ENCODE measurements at places on chromosomes 16 and 17.

DNA sequence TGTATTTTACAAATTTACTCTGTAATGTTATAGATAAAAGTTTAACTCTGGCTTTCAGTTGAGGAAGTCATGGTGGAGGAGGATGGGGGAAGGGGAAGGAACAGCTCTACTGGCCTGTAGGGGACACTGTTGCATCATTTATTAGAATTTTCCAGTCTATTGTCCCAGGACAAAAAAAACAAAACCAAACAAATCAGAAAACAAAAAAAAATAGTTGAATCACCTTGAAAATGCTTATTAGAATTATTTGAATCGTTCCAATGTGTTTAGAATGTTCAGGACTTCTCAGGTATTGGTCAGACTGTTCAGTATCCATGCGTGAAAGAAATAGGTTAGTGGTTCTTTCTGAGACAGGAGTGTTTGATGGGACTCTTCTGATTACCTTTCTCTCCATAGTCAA is 242.0 kb downstream of the FTO start:
- no peak for DNase-seq

GRCh38 chr17:17463821-17464220 is 13.0 kb upstream of the MED9 start:
- no peak for DNase-seq

GRCh38 chr16:83906683-83907082 is 7.8 kb downstream of the MLYCD start:
- DNase-seq: no peak

DNA sequence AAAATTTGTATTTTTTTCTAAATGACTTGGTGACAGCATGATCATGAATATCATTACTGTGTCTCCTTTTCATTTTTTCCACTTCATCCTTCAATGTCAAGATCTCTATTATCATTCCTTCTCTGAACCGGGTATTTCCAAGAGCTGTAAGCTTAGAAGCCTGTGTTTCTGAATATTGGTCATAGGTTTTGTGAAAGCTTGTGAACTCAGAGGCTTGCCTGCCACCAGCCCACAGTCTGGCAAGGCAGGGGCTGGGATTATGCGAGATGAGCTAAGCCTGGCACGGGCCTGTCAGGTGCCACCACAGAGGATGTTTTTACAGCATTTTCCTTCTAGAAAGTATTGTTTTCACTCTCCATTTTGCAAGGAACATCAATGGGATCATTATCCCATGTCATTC is 92.8 kb downstream of the MYH10 start:
- DNase-seq: no peak

- peak; percentile 69 for DNase-seq
These were observed 4.5 kb downstream of the PRSS27 start for GRCh38 chr16:2715519-2715918.

GRCh38 chr17:77841742-77842527 is 116.6 kb upstream of the TNRC6C start:
- no peak for DNase-seq

GRCh38 chr16:11439790-11440656 is 94.8 kb downstream of the RMI2 start:
- no peak for DNase-seq

- DNase-seq: no peak
These were observed 118.5 kb downstream of the USP22 start for GRCh38 chr17:20924306-20924705.

- no peak for DNase-seq
These were observed 10.0 kb upstream of the NAGLU start for GRCh38 chr17:42526031-42526444.

DNA sequence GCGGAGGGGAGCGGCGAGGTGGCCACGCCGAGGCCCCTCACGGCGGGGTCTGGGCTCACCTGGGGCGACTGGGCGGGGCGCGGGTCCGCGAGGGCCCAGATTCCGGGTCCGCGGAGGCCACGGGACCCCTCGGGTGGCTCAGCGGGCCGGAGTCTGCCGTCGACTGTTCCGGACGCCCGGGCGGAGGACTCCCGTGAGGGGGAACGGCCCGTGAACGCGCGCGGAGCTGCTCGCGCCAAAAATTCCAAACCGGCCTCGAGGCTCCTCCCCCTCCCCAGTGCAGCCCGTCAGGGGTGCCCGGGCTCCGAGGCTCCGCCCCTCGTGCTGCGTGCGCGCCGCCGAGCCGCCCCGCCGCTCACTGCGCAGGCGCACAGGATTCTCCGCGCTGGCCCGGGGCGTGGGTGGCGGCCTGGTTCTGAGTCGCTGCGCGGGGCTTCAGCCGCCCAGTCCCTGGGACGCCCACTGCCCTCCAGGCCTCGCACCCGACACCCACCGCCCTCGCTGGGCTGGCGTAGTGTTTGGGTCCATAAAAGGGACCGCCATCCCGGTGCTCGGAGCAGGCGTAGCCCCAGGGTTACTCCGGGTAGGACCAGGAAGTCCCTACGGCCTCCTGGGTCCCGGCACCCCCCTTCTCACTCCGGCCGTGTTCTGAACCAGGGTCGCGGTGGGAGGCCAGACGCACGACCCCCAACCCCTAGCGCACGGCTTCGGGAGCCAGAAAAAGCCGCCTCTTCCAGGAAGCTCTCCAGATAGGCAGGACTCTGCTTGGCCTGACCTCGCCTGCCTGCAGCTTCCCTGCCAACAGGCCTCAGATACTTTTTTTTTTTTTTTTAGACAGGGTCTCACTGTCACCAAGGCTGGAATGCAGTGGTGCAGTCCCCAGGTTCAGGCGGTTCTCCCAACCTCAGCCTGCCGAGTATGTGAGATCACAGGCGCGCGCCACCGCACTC is at the start of gene PKMYT1:
TSS of gene PKMYT1 (minus strand) at position 220 of the 950 bp plus-strand sequence. CDS start 789 bp downstream, outside the sequence.
- DNase-seq: peak; percentile 84

DNA sequence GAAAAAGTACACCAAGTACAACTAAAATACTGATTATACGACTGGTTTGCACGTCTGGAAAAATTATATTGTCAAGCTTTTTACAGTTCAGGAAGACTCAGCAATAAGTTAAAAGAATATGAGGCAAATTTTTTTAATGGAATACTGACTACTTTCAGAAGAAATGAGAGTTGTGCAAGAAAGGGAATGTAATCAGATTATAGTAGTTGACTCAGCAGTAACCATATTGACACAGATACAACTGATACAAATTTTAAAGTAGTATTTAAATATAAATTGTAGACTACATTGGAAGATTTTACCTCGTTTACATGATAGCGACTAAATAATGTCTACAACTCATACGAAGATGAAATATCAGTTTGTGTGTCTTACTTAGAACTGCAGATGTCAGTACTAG is 16.7 kb downstream of the ASGR2 start:
- no peak for DNase-seq

DNA sequence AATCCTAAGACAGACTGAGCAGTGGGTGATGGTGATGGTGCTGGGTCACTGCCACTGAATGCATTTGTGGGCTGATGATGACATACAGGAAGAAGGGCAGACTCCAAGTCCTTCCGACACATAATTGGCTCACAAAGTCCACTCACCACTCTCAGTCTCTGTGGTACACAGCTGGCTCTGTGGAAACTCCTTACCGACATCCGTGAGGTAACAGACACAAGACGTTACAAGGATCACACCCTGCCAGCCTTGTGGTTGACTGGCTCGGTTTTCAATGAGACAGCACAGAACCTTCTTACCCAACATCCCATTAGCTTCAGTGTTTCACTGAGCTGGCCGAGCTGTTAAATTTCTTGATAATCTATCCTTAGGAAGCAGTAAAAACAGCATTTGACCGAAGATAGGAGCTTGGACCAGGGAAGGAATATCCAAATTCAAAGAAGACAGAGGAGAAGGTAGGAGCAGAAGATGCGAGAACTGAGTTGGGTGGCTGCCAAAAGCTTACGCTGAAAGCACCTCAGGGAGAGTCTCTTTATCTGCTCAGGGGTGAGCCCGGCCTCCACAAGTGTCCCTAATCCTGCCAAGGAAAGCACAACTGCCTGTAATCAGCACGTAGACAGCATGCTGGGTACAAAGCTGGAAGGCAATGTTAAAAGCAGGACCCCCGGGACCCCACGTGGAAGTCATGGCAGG is 5.5 kb upstream of the MXRA7 start:
- peak; percentile 61 for DNase-seq

- DNase-seq: no peak
These were observed 8.0 kb downstream of the RNF157 start for GRCh38 chr17:76232342-76232741.

- no peak for DNase-seq
These were observed 2.9 kb upstream of the TMEM208 start for GRCh38 chr16:67223992-67224391.

DNA sequence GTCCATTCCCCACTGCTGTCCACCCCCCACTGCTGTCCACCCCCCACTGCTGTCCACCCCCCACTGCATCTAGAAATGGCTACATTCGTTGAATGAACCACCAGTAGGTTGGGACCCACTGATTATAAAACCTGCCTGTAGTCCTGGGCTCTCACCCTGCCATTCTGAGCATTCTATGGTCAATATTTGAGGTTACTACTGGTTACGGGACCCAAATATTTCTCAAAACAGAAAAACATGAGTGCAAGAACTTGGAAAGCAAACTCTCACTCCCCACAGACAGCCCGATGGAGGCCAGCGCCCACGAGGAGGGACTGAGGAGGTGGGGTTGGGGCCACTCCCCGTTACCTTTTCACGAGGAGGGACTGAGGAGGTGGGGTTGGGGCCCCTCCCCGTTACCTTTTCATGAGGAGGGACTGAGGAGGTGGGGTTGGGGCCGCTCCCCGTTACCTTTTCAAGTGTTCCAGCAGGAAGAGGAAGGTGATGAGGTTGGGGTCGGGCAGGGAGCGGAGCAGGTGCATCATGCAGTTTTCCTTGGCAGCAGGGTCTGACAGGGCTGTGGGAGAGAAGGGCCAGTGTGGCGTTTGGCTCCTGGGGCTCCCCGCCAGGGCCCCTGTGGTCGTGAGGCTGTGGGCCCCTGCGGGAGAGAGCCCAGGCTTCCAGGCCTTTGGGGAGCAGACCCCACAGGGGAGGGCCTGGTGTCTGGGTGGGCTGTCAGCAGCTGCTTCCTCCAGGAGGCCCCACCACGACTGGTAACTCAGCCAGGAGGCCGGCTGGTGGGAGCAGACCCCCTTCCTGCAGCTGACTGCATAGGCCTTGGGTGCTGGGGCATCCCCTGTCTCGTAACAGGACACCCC is 12.5 kb downstream of the TIMM22 start:
- no peak for DNase-seq

GRCh38 chr17:65688307-65688706 is 126.9 kb upstream of the AXIN2 start:
- DNase-seq: no peak

GRCh38 chr16:51822471-51822870 is 671.4 kb upstream of the SALL1 start:
- no peak for DNase-seq

DNA sequence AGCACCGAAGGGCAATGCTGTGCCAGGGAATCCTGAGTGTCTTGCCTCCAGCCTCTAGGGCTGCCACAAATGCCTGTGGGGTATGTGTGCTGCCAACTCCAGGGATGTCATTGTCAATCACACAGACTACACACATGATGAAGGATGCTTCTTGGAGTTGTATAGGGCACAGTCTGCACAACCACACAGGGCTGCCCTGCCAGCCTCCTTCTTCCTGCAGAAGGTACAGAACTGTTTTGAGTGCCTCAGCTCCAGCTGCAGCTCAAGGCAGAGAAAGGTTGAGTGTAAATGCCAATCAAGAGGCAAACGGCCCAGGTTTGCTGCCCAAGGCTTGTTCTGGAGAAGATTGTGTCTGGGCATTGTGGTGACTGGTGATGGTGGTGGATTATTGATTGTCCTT is 15.6 kb downstream of the SCNN1B start:
- no peak for DNase-seq

DNA sequence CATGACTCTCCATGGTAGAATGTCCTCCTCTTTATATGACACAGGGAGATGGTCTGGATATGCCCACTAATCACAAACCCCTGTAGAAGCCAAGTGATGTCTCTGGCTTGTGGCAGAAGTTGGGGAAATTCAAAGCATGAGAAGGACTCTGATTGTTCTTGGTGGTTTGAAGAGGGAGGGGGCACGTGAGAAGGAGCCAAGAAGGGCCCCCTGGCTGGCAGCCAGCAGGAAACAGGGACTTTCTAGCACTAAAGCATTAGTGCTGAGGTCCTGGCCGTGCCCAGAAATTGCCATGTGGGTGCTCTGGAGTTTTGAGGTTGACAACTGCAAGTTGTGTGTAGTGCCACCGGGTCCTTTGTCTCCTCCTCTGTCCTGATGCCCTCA is 199.9 kb downstream of the LGALS9B start:
- peak; percentile 8 for DNase-seq

DNA sequence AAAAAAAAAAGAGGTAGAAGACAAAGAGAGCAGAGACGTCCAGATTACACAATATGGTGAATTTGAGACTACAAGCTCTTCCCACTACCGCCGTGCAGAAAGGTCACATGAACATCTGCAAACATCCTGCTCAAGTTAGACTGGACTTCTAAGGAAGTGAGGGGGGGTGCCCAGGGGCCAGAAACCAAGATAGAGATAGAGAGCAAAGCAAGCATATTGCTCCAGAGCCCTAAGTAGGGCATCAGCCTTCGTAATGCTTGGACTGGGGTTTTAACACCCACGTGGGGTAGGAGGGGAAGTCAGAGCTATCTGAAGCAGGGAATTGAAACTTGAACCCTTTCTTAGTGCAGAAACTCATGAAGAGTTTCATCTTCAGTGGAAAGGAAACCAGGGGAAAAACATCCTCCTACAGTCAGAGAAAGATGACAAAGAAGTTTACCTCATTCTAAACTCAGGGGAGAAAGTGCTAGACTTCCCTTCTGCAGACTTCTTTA is 8.7 kb downstream of the CLEC19A start:
- DNase-seq: no peak

DNA sequence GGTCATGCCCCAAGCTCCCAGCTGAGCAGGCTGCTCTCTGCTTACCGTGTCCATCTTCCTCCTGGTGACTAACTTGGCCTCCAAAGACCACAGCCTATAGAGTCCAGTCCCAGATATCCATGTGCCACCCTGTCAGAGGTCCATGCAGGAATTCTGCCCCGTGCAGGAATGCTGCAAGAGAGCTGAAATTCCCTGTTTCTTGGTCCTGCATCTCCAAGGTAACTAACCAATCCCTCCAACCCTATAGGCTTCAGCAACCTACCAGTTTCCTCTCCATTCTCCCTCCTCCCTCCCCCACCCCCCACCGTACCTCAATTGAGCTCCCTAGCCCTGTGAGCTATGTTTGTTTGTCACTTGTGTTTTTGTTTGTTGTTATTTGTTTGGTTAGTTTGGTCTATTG is 9.6 kb upstream of the MKS1 start:
- no peak for DNase-seq

- no peak for DNase-seq
These were observed 13.5 kb upstream of the ITGB3 start for GRCh38 chr17:47239967-47240651.

Data from stimulated activated CD8-positive, alpha-beta memory T cell treated with anti-CD3 and anti-CD28 coated beads, Interleukin-15, amount 100 ng/mL, for 4 hours (primary cell).